Spleen (tissue), 13 donors: ENCODE measurements at places on chromosomes 16 and 17.

DNA sequence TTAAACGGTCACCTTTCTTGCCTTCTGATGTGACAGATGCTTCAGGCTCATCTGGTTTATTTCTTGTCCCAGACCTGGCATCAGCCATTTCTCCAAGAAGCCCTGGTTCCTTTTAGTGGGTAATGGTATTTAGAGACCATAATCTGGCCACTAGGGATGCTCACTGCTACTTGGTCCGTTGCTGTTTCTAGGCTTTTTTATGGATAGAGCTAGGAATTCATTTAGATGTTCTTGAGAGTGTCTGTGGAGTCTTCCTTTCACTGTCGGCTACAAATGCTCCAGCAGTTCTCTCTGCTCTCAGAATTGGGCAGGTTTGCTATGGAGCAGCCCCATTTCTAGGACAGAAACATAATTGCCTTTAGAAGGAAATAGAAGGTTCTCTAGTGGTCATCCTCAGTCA lies 214.5 kb downstream of the KATNIP start:
- no peak for DNase-seq

GRCh38 chr16:19138601-19139000 lies 24.8 kb downstream of the ITPRIPL2 start:
- no peak for DNase-seq

- no peak for DNase-seq
These were observed 1.4 kb downstream of the PRSS8 start for GRCh38 chr16:31134091-31134571.

DNA sequence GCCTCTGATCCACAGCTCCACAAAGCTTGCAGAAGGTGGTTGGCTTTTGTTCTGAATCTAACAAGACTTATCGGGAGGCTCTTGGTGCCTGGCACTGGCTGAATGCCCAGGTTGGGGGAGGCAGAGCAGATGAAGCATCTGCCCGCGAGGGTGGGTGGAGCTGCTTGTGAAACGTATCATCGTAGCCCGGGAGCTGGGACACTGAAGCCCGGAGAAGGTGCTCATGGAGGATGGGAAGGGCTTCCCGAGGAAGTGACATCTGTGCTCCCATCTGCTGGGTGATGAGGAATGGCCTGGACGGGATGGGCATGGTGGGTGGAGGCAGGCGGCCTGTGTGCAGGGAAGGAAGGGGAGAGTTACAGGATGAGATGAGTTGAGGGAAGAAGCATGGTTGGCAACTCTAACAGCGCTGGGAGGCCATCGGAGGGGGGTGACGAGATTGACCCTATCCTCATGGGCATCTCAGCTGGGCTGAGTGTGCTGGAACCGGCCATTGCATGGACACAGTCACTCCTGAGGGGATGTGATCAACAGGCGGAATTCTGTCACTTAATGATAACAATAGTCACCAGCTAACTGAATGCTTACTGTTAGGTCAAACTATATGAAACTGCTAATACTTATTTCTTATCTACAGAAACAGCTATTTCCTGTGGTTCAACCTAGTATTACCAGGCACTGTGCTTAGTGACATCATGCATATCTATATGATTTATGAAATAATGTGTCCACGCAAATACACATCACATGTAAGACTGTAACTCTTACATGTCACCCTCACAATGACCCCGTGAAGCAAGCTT lies 102.7 kb downstream of the ABCC6 start:
- DNase-seq, result peak; percentile 81

DNA sequence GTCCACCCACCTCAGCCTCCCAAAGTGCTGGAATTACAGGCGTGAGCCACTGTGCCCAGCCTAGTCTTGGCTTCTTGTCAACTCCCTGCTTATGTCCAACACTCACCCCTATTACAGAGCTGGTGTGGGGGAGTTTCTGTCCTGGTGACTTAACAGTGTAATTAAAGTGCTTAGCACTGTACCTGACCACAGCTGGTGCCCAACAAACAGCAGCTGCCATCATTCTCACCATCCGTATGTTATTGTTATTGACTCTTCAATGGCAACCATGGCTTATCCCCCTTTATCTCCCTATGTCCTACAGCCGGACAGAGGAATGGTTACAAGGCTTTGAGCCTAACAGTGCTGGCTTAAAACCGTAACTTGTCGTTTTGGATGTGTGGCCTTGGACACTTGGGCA lies 17.0 kb upstream of the BRCA1 start:
- no peak for DNase-seq

DNA sequence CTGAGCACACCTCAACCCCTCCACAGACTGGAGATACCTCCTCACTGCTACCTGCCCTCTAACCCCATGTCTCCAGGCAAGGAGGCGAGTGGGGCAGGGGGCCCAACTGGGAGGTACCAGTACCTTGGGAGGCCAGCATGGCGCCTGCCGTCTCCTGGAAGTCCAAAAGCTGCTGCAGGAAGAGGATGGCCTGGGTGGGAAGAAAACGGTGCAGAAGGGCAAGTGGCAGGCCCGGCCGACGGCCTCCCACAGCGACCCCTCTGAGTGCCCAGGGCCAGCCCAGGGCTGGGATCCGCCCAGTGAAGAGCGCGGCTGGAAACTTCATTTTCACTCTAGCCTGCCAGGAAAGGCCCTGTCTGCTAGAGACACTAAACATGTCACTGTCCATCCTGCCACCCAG lies 8.5 kb downstream of the ZACN start:
- no peak for DNase-seq

DNA sequence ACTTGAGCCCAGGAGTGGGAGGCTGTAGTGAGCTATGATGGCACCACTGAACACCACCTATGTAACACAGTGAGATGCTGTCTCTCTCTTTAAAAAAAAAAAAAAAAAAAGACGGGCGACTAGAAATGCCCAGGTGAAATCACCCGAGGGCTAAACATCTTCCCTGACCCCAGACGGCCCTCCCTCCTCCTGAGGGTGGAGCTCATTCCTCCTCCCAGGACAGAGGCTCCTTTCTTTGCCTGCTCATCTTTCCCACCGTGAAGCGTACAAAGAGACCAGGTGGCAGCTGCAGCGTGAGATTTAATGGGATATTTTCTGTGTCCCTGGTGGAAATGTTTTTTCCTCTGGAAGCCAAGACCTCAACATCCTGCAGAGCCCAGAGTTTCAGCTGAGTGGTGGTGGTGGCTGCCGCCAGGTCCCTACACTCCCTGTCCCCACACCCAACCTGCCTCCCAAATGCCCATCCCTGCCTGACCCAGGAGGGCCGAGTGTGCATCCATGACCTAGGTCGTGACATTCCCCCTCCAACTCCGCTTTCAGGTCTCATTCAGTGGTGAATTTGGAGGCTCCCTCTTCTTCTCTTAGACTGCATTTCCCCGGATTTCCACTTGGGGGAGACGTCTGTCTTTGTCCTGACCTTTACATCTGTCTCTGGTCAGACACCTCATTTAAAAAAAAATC lies 14.4 kb upstream of the GPRC5B start:
- DNase-seq, result no peak

- peak; percentile 58 for DNase-seq
These were observed 54.6 kb upstream of the ACSF3 start for GRCh38 chr16:89038811-89039735.

GRCh38 chr17:4994081-4994595 lies 3.2 kb downstream of the INCA1 start:
- no peak for DNase-seq

DNA sequence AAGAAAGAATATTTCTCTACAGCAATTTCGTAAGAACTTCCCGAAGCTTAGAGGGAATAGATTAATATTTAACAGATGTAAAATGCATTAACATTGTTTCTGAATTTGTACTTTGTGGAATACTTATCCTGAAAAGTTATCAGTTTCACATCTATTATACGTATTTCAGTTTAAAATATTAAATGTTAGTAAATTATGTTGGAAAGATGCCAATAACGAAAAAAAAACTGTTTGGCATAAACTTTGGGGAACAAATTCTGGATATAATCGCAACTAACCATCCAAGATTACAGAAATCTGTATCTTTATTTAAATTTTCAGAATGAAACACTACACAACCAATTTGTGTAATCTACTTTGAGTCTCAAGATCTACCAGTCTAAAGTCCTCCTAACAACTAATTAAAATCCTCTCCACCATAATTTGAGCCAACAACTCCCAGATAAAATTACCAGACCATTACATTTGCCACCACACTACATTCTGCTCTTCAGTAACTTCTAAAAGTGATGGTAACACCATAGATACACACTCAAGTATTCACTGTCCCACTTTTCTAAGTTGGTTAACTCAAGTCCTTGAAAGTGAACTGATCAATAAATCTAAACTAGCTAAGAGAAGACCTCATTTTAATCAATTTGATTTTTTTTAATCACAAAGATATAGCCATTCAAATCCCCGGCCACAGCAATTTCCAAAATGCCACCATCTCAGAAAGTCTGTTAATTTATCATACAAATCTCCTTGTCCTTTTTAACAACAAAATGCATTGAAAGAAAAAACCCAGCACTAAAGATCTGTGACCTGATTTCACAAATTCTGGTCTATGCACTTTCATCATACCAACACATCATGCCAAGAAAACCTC lies 2.0 kb downstream of the SIAH1 start:
- no peak for DNase-seq

GRCh38 chr16:12515746-12516145 lies 287.9 kb downstream of the CPPED1 start:
- DNase-seq, result no peak

GRCh38 chr16:2720064-2720457 lies at the start of gene PRSS27:
TSS of gene PRSS27 (minus strand) at chr16:2720224. CDS start at chr16:2720160, 64 bp downstream.
- DNase-seq, result peak; percentile 80

DNA sequence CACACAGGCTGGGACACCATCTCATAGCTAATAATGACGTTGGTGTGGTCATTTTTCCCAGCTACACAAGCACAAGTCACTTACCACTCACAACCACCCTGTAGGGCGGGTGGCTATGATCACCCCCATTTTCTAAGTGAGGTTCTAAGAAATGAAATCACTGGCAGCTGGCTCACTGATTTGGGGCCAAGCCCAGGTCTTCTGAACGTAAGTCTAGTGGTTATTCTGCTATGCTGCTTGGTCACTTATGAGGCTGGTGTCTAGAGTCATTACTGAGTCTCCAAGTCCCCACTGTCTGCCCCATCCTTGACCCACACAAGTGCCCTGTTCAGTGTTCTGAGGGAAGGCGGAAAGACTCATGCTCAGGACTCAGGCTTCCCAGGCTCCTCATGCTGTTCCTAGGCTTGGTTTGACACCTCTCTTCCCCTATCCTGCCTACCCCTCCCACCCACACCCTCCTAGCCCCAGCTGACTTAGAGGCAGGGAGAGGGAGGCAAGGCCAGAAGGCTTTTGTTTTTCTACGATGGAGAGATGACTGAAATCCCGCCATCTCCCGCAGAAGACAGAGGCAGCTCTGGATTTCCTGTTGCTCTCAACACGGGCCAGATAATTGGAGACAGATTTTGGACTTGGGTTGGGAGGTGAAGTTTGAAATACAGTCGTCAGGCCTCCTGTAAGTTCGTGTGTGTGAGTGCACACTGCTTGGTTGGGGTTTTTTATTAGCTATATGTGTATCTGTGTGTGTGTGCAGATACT lies 32.2 kb downstream of the FZD2 start:
- DNase-seq, result no peak

- DNase-seq, result no peak
These were observed 1.7 kb downstream of the ENKD1 start for GRCh38 chr16:67664871-67665270.

GRCh38 chr16:2277466-2278271 lies 9.7 kb upstream of the RNPS1 start:
- no peak for DNase-seq

GRCh38 chr17:76953946-76954345 lies 85.7 kb downstream of the MGAT5B start:
- DNase-seq, result peak; percentile 28

DNA sequence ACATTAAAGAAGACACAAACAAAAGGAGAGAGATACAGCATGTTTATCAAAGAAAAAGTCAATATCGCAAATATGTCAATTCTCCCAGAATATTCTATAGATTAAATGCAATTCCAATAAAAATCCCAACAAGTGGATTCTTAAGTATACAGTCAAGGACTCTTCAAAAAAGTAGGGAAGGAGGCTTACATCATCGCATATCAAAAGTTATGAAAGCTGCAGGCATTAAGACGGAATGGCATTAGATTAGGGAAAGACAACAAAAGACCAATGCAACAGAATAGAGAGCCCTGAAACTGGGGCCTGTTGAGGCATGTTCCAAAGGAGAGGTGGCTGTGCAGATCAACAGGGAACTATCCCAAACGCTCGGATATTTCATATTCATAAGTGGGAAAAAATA lies 76.0 kb downstream of the MARCHF10 start:
- DNase-seq, result no peak

DNA sequence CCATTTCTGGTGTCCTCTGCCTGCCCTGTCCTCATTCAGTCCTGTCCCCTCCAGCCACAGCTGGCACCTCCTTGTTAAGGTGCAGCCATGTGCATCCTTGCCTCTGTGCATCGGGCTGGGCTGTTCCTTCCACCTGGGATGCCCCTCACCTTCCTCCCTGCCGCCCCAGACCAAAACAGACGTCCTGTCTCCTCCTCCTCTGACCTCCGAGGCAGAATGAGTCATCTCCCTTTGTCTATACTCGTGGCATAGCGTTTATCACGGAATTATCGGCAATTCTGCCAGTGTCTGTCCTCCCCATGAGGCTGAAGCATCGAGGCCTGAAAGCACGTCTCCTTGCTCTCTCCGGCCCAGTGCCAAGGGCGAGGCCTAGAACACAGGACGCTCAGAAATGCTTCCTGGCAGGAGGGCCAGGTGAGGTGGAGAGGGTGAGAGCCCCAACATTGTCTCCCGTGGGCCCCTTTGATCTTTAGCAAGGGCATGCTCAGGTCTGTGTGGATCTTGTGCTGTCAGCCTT lies 4.6 kb downstream of the RAI1 start:
- DNase-seq, result no peak
